ENCODE measurements at places on chromosomes 2 and 18. TPM values are rescaled to one million over a fixed set of nuclear protein-coding genes. Genes with fewer than 3 reads are reported as not detected.

The TXNDC2 gene
- 15.3 TPM for total RNA-seq

The BOK gene
- 62.7 TPM for total RNA-seq

The EPHA4 gene
- total RNA-seq, result 134 TPM

The MYOM1 gene
- total RNA-seq, result 19.9 TPM

DNA sequence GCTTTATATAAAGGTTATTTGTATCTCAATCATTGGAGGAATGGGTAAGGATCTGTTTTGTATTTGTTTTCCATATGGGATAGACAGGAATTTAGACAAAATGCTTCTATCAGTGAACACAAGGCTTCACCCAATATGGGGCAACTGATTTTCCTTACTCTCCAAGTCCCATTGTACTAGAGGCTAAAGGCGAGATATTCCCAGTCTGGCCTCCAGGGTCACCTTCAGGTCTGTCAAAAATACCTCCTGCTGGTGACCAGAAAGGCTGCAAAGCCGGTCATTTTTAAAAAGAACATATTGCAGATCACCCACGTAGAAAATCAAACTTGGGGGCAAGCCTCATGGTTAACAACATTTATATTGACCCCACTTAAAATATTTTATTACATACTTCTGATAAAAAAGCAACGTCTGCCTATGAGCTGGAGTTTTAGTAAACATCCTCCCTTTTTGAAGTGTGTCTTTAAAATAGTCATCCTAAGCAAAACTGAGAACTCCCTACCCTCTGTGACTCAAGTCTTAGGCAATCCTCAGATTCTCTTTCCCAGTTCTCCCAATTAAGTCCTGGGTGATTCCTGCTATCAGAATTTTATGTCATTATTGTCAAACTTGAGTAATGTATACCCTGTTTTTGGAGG lies 276.6 kb downstream of the MREG start:
- no peak overlapping the region for H3K4me3 ChIP-seq
- no peaks in the 10 kb centered on the region for H3K27me3 ChIP-seq
- H3K4me1 ChIP-seq, result no peaks in the 10 kb centered on the region
- no peaks in the 10 kb centered on the region for H3K36me3 ChIP-seq
- no peak for DNase-seq
- H3K27ac ChIP-seq, result no peak overlapping the region

DNA sequence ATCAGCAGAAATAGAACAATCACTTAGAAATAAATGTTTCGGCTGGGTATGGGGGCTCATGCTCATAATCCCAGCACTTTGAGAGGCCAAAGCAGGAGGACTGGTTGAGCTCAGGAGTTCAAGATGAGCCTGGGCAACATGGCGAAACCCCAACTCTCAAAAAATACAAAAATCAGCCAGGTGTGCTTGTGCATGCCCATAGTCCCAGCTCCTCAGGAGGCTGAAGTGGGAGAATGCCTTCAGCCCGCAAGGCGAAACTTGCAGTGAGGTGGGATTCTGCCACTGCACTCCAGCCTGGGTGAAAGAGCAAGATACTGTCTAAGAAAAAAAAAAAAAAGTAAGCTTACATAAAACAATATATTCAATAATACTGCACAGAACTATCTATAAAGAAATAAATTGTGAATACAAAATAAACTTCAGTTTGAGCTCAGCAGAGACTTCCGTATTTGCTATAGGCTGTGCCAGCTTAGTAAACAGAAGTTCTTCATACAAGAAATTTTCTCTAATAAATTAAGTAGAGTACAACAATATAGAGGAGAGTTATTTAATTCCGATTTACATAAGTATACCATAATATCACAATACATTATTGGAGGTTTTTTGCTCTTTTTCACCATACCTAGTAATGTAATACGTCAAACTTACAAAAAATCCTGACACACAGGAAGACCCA lies 43.6 kb downstream of the SRBD1 start:
- no peaks in the 10 kb centered on the region for H3K36me3 ChIP-seq
- H3K27ac ChIP-seq, result no peak overlapping the region
- no peak overlapping the region for H3K4me3 ChIP-seq
- no peaks in the 10 kb centered on the region for H3K4me1 ChIP-seq
- H3K27me3 ChIP-seq, result no peaks in the 10 kb centered on the region

GRCh38 chr18:73456643-73457042 lies 588.9 kb upstream of the NETO1 start:
- no peak overlapping the region for H3K27ac ChIP-seq
- no peak for DNase-seq
- no peaks in the 10 kb centered on the region for H3K36me3 ChIP-seq
